Activated CD4-positive, alpha-beta T cell treated with anti-CD3 and anti-CD28 coated beads, Interleukin-2, amount 50 U/mL, for 4 hours (primary cell): ENCODE measurements at places on chromosomes 3 and 15.

DNA sequence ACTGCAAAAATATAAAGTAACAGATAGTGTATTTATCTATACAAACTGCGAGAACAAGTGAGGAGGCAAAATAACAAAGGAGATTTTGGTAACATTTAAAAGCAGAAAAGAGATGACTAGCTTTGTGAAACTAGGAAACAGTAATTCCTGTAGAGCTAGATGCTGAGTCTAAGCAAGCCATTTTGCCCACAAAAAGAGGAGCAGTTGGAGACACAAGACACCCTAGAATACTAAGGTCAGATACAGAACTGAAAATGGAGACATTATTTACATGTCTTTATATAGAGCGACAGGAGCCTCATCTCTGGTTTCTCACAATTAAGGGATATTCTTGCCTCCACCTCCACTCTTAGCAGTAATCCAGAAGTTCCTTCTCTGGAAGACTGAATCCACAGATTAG lies 732.4 kb upstream of the GBE1 start:
- no peak for DNase-seq

- no peak for DNase-seq
Measured at GRCh38 chr3:78868570-78868969, 899.2 kb downstream of the ROBO1 start.

- no peak for DNase-seq
Measured at GRCh38 chr15:75517233-75517632, 61.9 kb downstream of the PTPN9 start.

GRCh38 chr15:23913635-23914034 lies 226.5 kb upstream of the NDN start:
- no peak for DNase-seq

GRCh38 chr3:146020969-146021368 lies 140.0 kb downstream of the PLOD2 start:
- DNase-seq: no peak

DNA sequence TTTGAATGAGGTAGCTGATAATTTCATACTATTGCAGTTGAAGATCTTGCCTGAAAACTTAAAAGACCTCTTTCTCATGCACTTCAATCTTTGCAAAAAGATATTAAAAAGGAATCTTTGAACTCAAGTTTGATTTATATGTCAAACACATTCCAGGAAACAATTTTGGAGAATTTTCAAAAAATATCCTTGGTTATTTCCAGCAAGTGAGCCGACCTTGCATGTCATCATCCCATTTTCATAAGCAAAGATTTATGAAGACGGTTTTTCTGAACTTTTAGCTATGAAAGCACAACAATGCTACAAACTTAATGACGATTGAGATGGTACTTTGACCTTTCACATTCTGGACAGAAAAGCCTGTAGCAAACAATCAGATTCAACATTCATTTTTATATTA lies 95.6 kb downstream of the RFX7 start:
- no peak for DNase-seq
